Ovary (tissue), 10 donors: ENCODE measurements at places on chromosomes 7 and 10.

GRCh38 chr10:51894771-51895578 lies 195.6 kb upstream of the CSTF2T start:
- no peaks in the 10 kb centered on the region for H3K27me3 ChIP-seq
- H3K27ac ChIP-seq = peak overlapping the region; percentile 60
- DNase-seq = peak; percentile 67

DNA sequence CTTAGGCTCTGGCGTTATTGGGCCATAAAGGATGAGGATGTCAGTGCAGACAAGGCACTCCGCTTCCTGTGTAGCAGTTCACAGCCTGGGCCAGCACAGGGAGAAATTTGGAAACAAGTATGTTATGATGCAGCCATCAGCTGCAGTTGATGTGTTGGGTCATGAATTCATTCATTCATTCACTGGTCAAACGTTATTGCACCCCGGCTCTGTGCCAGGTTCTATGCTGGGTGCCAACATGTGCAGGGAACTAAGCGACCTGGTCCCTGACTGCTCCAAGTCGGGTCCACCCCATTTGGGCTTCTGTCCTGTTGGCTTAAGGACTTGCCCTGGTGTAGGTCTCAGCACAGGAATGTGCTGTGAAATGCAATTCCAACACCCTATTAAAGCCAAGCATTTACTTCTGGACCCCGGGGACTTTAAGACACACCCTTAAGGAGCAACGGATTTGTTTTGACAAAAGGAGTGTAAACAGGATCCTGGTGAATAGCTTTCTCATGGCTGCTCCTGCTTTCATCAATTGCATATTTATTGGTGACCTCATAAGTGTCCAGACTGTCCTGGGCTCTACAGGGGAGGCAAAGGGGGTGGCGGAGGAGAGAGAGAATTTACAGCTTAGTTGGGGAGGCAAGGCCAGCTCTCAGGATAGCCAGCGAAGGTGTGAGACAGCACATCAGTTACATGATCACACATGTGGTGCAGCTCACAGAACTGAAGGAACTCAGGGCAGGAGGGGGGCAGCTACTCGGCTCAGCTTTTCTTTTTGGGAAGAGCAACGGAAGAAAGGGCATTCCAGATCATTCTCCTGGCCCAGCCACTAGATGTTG lies 158.6 kb downstream of the GRK5 start:
- H3K27me3 ChIP-seq = no peaks in the 10 kb centered on the region
- H3K36me3 ChIP-seq = no peaks in the 10 kb centered on the region
- peaks cover 36% of the 10 kb centered on the region for H3K4me1 ChIP-seq

DNA sequence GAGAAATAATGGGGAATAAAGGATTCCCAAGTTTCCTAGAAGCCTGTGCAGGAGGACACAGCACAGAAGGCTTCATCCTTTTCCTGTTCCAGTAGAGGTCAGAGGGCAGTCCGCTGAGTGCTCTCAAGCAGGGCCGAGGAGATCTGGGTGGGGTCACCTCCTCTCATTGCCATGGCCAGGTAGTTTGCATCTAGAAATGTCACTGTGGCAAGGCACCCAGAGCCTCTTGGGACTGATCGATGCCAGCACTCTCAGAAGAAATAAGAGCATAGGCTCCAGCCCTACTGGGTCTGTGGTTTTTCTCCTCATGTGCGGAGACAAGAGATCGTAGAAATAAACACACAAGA lies 7.9 kb downstream of the NUB1 start:
- H3K27ac ChIP-seq = no peak overlapping the region
- H3K27me3 ChIP-seq = no peaks in the 10 kb centered on the region
- no peak overlapping the region for H3K4me3 ChIP-seq
- no peaks in the 10 kb centered on the region for H3K36me3 ChIP-seq

- no peak overlapping the region for H3K4me3 ChIP-seq
- H3K27me3 ChIP-seq = no peaks in the 10 kb centered on the region
- no peak for DNase-seq
- H3K36me3 ChIP-seq = no peaks in the 10 kb centered on the region
- no peak overlapping the region for H3K27ac ChIP-seq
- H3K4me1 ChIP-seq = no peaks in the 10 kb centered on the region
Observed at GRCh38 chr10:5510281-5511072, 11.1 kb upstream of the CALML5 start.
